Trophoblast cell (in vitro differentiated cells and primary cell): ENCODE measurements at places on chromosomes 12 and 14.

DNA sequence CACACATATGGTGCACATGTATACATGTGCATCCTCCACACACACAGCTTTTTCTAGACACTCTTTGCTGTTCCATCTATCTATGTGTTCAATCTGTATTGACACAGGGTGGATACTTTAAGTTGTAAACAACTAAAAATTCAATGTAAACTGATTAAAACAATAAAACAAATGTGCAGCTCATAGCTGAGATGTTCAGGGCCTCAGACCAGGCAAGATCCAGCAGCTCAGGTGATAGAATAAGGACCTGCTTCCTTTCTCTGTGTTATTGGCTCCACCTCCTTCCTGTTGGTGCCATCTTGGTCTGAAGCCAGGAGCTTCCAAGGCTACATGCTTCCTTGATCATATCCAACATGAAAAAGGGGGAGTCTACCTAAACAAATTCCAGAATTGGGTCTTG is 158.1 kb upstream of the RFLNA start:
- no peak for DNase-seq

- DNase-seq = no peak
These were observed 77.2 kb downstream of the BAZ1A start for GRCh38 chr14:34797747-34798583.

GRCh38 chr12:39815746-39816145 is 196.1 kb upstream of the ABCD2 start:
- no peak for DNase-seq

DNA sequence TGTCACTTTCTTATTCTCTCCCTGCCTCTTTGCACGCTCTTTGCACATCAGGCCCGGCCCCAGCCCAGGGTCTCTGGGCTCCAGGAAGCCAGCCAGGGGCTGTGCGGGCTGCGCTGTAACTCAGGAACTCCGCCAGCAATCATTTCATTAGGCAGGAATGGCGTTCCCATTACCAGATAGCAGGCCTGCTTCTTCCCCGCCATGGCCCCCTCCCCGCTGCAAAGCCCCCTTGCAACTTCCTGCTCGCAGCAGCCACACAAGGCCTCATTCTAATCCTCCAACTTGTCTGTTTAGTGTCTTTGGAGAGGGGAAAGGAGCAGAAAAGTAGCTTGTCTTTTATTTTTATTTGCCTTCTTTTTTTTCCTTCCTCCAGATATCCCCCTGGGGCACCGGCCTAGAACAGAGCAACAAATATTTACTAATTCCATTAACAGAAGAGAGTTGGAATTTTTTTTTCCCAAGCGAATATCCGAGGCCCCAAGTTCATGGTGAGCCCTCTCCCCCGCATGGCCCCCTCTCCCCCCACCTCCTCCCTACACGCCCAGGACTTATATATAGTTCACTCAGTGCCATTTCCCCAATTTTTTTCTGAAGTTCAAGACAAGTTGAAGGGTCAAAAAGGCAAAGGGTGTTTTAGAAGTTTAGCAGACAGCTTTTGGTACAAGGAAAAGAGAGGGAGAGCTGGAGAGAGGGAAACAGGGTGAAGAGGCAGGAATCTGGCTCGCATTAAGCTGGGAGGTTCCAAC is 329.4 kb upstream of the TBX3 start:
- DNase-seq = no peak

- DNase-seq = no peak
These were observed 178.4 kb downstream of the ITPR2 start for GRCh38 chr12:26654623-26655022.

DNA sequence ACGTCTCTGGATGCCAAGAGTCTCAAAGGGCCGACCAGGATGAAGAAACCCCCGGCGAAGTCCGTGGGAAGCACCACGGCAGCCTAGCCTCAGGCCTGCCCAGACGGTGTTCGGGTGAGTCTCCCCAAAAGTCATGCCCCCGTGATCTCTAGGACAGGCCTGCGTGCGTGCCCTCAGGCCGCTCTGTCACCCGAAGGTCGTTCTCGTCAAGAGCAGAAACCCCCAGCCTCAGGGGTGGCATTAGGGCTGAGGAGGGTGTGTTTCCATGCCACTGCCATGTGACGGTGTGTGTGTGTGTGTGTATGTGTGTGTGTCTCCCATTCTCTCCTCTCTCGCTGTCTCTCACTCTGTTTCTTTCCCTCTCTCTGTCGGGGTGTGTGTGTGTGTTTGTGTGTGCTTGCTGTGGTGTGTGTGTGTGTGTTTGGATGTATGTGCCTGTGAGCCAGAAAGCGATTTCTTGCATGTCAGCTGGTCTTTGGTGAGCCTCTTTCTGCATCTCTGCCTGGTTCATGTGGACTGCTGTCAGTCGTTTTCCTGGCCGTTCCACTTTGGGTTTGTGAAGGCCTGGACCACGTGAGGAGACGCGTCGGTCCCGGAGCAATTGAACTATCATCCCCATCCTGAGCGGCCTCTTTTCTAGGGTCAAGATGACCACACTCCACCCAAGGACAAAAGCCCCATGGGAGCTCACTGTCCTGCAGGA is 772.5 kb upstream of the ALG10B start:
- DNase-seq = no peak

DNA sequence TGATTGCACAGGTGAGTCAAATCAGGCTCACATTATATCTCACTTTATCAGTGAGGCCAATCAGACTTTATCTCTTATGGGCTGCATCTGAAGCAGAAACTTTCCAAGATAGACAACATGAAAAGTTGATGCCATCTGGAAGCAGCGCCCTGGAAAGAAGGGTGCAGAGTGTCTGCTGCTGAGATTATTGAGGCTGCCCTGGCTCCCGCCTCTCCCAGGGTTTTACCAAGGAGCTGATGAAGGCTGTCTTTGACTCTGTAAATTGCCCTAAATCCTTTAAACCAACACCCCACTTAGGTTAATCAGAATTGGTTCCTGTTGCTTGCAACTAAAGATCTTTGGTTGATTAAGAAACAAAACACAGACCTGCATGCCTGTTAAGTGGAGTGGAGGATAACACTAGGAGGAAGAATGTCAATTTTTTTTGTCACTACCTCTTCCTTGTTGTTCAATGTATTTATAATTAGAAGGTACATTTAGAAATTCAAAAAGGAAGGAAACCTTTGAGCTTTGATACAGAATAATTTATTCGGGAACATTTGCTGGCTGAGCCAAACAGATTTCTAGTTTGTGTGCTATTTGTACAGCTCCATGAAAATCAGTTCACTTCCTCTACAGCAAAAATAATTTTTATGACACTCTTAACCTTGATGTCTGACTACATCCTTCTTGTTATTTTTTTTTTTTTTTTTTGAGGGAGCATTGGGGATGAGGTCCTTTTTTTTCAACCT is 104.1 kb downstream of the VEZT start:
- no peak for DNase-seq

- no peak for DNase-seq
These were observed 112.0 kb upstream of the TMCC3 start for GRCh38 chr12:94762259-94762942.

GRCh38 chr12:107571492-107571891 is 114.1 kb upstream of the PWP1 start:
- no peak for DNase-seq

GRCh38 chr12:119060847-119061796 is 79.8 kb downstream of the SRRM4 start:
- peak; percentile 29 for DNase-seq

- no peak for DNase-seq
These were observed 122.7 kb downstream of the RGS6 start for GRCh38 chr14:72054911-72055310.

DNA sequence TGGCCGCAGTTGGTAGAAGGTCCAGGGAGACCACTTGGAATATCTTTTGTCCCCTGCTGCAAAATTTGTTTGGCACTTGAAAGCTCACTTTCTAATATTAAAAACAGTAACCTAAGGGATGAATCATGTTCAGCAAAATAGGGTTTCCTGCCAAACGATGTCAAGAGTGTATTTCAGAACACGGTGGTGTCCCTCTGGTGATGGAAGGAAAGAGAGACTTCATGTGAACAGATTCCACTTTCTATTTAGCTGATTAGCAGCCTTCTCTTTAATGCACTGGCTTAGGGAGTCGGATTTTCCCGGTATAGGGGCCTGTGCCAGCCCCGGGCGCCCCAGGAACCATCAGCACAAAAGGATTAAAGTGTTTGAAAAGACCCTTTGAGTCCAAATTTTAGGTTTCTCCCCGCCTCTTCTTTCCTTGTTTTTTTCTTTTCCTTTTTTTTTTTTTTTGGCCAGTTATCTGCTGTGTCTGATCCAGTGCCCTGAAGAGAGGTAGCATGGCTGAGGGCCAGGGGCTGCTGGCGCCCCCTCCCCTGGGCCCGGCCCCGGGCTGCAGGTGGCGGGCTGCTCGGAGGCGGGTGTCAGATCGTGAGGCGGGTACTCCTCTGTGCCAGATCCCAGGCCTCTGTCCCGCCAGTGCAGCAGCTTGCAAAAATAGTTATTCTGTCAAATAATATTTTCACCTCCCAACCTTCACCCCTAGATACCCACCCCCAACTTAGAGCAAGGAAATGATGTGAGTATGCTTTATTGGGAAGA is 88.3 kb downstream of the TESC start:
- DNase-seq = no peak

GRCh38 chr14:35818346-35819115 is 7.6 kb upstream of the BRMS1L start:
- DNase-seq = peak; percentile 23

- peak; percentile 62 for DNase-seq
These were observed 6.5 kb upstream of the LGALS3 start for GRCh38 chr14:55122440-55122986.

GRCh38 chr12:48858043-48858442 is 6.1 kb upstream of the DDX23 start:
- DNase-seq = no peak

- no peak for DNase-seq
These were observed 105.4 kb downstream of the PAPLN start for GRCh38 chr14:73342670-73343069.

DNA sequence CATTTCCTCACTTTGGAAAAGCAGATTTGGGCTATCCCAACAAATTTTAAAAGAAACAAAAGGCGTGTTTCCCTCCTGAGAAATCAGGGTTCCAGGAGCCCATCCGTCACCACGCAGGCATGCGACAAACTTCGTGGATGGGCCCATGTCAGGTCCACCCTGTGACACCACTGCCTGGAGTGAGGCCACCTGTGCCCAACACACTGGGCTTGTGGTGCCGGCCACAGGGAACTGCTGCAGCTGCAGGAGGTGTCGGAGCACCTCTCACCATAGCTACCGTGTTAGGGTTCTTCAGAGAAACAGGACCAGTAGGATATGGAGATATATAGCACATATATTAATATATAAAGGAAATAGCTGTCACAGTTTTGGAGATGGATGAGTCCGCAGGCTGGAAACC is 53.0 kb upstream of the BCL11B start:
- DNase-seq = no peak

DNA sequence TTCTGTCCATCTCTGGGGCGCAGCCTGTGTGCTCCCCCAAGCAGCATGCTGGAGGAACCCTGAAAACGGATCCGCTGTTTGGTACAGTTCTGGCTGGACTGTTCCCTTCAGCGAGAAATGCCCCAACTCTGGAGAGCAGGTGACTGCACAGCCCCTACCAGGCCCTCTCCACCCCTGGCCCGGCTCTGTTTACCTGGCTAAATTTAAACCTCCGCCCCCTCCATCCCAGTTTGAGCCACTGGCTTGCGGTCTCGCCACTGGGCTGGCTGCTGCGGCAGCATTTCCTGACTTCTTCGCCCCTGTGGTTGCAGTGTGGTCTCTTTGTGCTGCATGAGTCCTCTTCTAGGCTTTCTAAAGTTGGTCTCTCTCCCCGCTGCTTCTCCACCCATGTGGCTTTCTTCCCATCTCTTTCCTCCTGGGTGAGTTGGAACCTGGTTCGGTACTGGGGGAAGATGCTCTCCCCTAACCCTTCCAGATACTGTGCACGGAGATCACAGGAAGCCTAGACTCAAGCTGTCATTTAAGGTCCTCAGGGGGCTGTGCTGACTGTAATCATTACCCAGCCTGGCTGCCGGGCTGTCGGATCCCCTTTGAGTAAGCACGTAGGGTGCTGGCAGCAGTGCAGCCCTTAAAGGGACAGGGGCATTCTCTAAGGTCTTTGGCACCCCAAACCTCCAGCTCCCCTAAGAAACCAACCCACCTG is 60.6 kb downstream of the FBXL14 start:
- DNase-seq = no peak

DNA sequence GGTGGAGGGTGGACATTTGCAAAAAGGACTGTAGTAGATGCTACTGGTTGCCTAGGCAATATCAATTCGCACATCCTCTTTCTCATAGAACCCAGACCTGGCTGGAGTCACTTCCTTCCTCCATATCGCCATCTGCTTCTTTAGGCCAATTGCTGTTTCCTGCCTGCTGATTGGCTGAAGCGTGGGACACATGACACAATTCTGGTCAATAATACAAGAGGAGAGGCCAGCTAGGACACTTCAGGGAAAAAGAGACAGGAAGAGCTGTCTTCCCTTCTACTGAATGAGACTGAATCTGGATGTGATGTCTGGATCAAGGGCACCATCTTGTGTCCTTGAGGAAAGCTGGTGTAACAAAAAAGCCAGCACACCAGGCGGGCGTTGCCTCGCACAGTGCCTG is 53.8 kb downstream of the TRPV4 start:
- no peak for DNase-seq

- no peak for DNase-seq
These were observed 16.4 kb upstream of the LMO3 start for GRCh38 chr12:16622338-16622737.
